NCI-H774 (cell line): ENCODE measurements at places on chromosomes 4 and X.

DNA sequence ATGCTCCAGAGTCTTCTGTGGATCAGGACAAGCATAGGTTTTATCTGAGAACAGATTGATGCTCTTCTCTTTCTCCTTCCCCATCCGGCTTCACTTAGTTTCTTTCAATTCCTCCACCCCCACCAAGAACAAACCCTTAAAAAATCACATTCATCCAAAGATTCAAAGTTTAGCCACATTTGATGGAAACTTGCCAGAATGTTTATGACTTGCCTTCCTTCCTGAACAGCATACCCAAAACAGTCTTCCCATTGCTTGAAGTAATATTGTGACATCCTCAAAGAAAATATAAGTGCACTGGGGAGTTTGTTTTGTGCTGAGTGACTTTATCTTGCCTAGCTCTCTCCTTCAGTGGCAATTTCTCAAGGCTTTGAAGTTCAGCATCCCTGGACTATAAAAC lies 83.0 kb downstream of the MAGEB17 start:
- no peak for DNase-seq

GRCh38 chr4:185634066-185634652 lies 98.9 kb upstream of the PDLIM3 start:
- no peak for DNase-seq

DNA sequence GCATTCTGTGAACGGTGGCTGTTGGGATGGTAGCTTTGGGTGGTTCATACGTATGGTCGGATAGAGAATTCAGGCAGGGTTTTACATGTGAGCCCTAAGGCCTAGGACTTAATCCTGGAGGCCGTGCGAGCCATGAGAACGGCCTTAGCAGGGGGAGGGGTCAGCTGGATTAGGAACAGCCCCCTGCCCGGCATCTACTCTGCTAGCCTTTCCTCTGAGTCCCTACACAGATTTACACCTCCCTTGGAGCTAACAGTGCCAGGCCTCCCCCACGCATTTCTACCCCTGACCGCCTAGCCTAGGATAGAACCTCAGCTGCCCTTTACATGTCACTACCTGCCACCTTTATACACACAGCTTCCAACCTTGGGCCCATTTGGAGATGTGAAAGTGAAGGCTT lies 7.1 kb downstream of the PRAF2 start:
- no peak for DNase-seq

GRCh38 chr4:40881096-40881495 lies 131.3 kb downstream of the NSUN7 start:
- no peak for DNase-seq

DNA sequence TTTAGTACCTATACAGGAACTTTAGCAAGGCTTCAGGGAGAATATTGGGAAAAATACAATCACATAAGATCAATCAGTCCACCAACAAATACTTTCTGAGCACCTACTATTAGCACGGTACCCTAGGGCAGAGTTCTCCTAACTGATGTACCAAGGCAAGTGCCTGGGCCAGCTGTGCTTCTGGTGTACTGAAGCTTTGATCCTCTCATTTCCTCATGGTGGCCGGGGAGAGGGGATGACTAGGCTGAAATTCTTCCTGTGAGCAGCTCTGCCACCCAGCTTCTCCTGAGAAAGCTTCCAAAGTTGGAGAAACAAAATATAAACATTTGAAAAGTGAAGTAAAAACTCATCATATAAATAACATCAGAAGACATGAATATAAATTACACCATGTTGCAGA lies 49.3 kb upstream of the ATOH1 start:
- no peak for DNase-seq

- no peak for DNase-seq
These were observed 26.6 kb downstream of the PSAPL1 start for GRCh38 chr4:7408166-7408565.
